ENCODE measurements at places on chromosomes 12 and 14.

- no peak for DNase-seq
Measured at GRCh38 chr12:40587421-40587820, 104.8 kb upstream of the CNTN1 start.

DNA sequence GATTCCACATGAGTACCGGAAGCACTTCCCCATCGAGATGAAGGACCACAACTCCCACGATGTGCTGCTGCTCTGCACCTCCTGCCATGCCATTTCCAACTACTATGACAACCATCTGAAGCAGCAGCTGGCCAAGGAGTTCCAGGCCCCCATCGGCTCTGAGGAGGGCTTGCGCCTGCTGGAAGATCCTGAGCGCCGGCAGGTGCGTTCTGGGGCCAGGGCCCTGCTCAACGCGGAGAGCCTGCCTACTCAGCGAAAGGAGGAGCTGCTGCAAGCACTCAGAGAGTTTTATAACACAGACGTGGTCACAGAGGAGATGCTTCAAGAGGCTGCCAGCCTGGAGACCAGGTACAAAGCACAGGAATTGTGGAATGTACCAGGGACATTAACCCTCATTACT, 22.4 kb upstream of the GALNT16 start:
- no peak for DNase-seq

- DNase-seq = no peak
Measured at GRCh38 chr12:52838609-52839435, 4.7 kb upstream of the KRT79 start.

- peak; percentile 50 for DNase-seq
Measured at GRCh38 chr14:88463318-88463717, 77.9 kb downstream of the SPATA7 start.

- peak; percentile 48 for DNase-seq
Measured at GRCh38 chr14:95515596-95516552, 576 bp downstream of the SYNE3 start.

GRCh38 chr12:53938326-53939140, at the start of gene HOXC13:
Gene HOXC13, plus strand, starts transcription at chr12:53938831. Its CDS starts 76 bp downstream, at chr12:53938907.
- DNase-seq = peak; percentile 84

- no peak for DNase-seq
Measured at GRCh38 chr14:42736408-42736807, 1129.7 kb downstream of the LRFN5 start.

DNA sequence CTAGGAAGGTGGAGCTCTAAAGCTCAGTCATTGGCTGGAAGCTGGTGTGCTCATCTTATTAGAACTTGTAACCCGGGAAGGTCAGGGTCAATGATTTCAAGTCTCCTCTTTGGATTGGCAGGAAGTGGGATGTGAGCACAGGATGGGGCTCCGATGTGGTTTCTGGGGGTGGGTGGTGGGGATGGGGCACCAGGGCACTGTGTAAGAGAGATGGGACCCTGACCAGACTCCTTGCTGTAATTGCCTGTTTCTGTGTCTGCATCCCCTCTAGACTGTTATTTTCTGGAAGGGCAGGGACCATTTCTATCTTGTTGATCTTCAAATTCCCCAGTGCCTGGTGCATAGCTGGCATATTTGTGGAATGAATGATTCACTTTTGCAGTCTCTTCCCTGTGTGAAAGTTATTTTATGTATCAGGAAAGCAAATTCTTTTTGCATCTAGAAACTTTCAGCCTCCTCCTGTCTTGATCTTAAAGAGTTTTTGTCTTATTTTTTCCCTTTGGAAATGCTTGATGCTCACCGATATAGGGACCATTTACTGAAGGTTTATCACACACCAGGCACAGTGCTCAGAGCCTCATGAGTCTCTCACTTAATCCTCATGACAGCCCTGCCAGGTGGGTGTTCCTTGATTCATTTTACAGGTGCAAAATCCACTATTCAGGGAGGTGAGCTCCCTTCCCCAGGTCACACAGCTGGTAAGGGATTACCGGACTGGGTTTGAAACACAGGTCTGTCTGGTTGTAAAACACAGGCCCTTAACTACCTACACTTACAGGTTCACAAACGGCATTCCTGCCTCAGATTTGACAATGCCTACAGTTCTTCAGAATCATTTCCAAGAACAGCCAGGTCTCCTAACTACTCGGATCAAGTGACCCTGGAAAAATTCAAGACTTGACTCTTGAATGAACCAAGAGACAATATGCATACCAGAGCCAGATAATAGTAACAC, 86.9 kb upstream of the IGF1 start:
- DNase-seq = no peak

GRCh38 chr14:73785336-73785833, 66.2 kb upstream of the PTGR2 start:
- peak; percentile 58 for DNase-seq

- no peak for DNase-seq
Measured at GRCh38 chr12:5967645-5968415, 22.8 kb upstream of the ANO2 start.
